CD4-positive, alpha-beta T cell treated with Interleukin-1 beta for 1 hour (primary cell): ENCODE measurements at places on chromosomes 11 and 22.

- DNase-seq: no peak
Observed at GRCh38 chr11:60872124-60872960, 5.0 kb downstream of the ZP1 start.

DNA sequence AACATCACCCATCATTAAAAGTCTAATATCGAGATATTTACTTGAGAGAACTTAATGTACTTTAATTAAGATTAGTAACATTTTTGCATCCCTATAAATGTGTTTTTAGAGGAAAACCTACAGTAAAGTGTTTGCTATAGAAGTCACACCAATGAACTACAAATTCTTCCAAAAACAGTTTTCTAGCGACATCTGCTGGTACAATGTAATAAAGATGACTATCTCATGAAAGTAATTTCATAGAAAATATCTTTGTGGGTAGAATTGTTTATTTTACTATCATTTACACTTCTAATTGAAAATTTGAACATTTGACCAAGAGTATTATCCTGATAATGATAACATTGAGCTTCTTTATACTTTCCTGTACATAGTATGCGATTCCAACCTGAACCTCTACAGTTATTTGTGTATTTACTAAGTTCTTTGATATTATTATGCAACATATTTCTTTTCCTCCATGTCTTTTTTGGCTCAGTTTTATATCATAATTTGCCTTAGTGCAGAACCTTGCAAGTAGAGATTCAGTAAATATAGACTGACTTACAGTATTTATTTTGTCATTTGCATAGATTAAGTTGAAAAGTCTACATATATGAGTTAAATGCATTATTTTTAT lies 252.7 kb downstream of the TMEM135 start:
- DNase-seq: peak; percentile 58

GRCh38 chr11:131686836-131687235 lies 316.4 kb downstream of the NTM start:
- DNase-seq: no peak

- no peak for DNase-seq
Observed at GRCh38 chr11:115342142-115342541, 162.1 kb downstream of the CADM1 start.

DNA sequence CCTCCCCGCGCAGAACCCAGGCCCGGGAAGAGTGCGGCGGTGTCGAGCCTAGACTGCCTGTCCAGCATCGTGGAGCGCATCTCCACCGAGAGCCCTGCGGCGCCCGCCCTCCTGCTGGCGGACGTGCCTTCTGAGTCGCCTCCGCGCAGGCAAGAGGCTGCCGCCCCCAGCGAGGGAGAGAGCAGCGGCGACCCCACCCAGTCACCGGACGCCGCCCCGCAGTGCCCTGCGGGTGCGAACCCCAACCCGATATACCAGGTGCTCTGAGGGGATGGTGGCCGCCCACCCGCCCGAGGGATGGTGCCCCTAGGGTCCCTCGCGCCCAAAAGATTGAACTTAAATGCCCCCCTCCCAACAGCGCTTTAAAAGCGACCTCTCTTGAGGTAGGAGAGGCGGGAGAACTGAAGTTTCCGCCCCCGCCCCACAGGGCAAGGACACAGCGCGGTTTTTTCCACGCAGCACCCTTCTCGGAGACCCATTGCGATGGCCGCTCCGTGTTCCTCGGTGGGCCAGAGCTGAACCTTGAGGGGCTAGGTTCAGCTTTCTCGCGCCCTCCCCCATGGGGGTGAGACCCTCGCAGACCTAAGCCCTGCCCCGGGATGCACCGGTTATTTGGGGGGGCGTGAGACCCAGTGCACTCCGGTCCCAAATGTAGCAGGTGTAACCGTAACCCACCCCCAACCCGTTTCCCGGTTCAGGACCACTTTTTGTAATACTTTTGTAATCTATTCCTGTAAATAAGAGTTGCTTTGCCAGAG lies 2.0 kb downstream of the MYOD1 start:
- no peak for DNase-seq

DNA sequence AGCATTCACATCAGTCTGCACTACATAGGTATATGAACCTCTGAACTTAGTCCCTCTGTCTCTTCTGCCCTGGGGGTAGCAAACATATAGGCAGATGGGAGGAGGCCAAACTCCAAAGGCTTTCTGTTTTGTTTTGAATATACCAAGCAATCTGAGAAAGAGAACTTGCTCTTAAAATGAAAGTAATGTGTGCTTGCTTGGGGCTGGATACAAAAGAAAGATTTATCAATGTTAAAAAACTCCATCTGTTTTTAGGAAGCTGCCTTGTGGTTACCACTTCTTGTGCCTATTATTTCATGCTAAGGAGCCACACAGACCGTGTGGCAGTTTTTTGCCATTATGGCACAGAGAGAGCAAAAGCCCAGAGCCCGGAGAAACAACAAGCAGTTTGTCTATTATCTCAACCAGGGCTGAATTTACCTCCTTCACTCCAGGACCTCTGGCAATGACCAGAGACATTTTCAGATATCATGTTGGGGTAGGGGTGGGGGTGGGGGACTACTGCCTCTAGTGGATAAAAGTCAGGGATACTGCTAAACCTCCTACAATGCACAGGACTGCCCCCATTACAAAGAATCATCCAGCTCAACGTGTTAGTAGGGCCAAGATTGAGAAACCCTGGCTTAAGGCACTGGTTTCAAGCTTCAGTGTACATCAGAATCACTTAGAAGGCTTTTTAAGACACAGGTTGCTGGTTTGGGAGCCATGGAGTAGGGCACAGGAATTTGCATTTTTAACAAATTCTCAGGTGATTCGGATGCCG lies 124.2 kb downstream of the APIP start:
- DNase-seq: no peak

- DNase-seq: no peak
Observed at GRCh38 chr11:97761175-97761574, 1259.6 kb upstream of the CNTN5 start.

DNA sequence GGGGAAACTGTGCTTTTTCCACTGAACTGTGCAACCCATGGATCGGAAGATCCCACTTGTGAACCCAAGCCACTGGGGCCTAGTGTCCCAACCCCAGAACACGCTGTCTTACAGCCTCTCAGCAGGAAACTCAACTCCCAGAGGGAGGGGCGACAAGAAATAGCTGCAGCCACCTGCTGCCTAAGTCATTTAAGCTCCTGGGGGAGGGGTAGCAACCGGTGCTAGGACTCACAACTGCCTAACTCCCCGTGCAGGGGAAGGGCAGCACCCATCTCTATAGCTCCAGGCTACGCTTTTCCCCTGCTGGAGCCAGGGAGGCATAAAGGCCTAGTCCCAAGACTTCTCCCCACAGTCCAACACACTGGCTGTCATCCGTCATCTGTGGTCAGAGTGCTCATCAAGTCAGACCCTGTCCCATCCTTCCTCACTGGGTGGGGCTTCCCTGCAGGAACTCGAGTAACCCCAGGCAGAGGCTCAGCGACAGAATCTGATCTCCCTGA lies 363.0 kb downstream of the LUZP2 start:
- no peak for DNase-seq

- no peak for DNase-seq
Observed at GRCh38 chr11:111107501-111107900, 138.0 kb upstream of the POU2AF2 start.

DNA sequence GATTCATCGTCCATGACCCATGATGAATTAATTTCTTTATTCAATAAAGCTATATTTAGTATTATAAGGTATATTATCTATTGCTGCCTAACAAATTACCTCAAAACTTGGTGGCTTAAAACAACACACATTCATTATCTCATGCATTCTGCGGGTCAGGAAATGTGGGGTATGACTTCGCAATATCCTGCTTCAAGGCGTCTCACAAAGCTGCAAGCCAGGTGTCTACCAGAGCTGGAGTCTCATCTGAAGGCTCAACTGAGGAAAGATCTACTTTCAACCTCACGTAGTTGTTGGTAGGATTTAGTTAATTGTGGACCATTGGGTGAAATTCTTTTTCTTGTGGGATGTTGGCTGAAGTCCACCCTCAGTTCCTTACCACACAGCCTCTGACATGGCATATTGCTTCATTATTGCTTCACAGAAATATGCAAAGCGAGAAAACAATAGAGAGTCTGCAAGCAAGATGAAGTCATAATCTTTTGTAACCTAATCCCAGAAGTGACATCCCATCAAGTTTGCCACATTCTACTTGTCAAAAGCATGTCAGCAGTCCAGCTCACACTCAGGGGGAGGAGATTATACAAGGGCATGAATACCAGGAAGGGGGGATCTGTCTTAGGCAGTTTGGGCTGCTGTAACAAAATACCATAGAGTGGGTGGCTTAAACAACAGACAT lies 45.1 kb downstream of the KREMEN1 start:
- DNase-seq: no peak

DNA sequence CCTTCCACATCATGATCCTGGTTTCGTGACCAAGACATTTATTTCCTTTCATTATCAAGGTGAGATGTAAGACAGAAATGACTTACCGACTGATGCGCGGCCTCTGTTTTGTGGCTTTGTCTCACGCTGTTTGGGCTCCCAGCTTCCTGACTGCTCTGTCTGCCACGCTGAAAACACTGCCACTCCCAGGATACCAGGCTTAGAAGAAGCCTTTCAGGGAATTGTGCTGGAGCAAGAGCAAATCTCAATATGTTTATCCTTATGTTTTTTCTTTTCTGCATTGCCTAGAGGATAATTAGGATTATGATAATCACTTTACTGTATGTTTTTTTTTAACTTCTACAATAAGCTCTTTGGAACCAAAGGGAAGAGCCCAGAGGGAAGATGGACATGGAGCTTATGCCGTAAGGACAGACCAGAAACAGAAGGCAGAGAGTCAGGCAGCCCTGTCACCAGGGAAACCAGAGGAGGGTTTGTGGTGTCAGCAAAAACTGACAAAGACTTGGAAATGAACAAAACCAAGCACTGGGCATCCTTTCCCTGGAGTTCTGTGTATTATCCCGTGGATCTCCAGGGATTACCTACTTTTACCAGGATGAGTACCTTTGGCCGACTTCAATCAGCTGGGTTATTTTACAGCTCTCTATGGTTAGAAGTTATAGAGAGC lies 68.2 kb upstream of the ISX start:
- DNase-seq: no peak

GRCh38 chr11:102545701-102546100 lies 15.2 kb upstream of the MMP7 start:
- DNase-seq: no peak

- DNase-seq: no peak
Observed at GRCh38 chr11:104163100-104164027, 583 bp downstream of the PDGFD start.

DNA sequence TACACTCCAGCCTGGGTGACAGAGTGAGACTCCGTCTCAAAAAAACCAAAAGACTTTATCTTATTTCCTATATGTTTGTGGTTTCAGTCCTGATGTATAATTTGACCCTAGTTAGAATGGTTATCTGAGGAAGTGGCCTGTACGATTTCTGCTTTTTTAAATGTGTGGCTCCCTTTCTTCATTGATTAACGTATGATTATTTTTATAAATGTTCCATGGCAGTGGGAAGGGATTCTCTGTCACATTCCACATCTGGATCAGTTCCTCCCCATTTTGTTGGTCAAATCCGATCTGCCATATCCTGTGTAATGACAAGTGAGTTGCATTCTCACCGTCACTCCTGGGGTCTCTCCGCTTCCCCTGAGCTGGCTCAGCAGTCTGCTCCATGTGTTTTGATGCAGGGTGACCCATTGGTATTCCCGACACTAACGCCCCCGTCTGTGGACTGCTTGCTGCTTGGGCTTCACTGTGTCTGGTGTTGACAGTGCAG lies 20.3 kb downstream of the NEAT1 start:
- DNase-seq: no peak

DNA sequence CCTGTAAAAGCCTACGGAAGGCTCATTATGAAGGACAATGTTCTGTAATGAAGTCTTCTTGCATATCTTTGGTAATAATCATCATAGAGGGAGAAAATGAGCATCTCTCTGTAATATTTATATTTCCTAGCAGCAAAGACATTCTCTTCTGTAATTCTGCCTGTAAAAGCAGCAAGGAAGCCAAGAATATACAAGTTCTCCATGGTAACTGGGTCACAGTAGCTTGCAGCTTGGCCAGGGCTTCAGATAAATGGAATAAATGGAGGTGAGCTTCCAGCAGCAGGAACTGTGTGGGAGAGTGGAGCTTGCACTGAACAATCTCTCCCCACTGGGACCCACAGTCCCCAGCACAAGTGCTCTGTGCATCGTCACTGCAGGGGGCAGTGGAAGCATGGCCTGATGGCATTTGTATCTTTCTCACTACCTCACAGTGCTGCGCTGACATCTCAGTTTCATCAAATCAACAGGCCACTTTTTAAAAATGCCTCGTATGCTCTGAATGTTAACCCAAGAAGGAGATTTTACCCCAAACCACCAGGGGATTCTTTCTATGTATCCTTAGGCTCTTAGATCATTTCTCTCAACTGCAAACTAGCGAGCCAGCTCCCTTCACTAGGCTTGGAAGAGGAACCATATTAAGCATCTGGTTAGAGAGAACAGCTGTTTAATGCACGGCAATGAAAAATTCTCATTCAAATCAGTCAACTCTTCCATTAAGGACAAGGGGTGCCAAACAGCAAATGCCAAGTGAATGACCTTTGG lies 1059.7 kb downstream of the OPCML start:
- DNase-seq: no peak

DNA sequence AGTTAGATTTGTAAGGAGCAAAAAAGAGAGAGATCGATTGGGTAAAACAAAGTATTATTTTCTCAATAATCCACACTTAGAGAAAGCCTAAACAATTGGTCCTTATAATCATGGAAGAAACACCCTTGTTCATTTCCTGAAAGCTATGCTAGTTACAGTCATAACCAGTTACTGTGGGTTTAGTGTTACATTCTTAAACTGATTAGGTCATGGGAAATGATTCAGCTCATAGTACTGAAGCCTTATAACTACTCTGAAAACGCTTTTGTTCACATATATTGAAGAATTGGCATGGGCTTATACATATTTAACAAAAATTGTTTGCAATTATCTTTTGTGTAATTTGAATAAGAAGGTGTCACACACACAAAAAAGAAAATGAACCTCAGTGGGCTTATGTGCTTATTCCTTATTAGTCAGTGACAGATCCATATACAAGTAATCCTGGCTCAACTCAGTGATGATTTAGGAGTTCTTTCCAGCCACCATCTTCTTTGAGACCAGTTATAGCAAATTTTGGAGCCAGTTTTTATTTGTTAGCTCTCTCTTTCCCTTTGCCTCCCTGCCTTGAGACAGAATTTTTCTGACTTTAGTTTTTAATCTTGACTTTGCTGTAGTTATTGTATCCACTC lies 198.5 kb upstream of the CTSC start:
- DNase-seq: no peak

GRCh38 chr11:76831686-76832310 lies 28.9 kb upstream of the ACER3 start:
- no peak for DNase-seq

GRCh38 chr22:48068323-48068885 lies 1306.0 kb downstream of the TBC1D22A start:
- no peak for DNase-seq

DNA sequence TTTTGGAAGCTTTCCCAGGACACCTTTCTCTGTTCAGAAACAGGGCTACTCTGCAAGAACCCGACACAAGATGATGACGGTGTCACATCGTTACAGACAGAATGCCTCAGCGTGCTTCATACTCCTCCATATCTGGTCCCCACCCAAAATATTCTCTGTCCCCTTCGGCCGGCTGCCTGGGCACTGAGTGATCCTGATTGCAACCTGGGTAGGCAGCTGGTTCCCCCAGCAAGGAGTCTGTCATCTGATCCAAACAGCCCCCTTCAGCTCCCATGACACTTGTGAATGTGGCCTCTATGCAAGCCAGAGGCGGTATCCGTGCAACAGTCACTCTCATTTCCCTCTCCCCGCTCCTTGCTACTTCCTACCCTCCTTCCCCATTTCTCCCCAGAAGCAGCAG lies 431.7 kb upstream of the B3GAT1 start:
- no peak for DNase-seq

- no peak for DNase-seq
Observed at GRCh38 chr11:59418156-59418555, 8.1 kb downstream of the OR5A2 start.
